Mesothelial cell of epicardium (in vitro differentiated cells): ENCODE measurements at places on chromosomes 6 and 20. TPM values are rescaled to one million over a fixed set of nuclear protein-coding genes. Genes with fewer than 3 reads are reported as not detected.

Gene SLC35F1
- 0.64 to 0.79 TPM (median 0.78 TPM) in 3 replicates for total RNA-seq

Gene RNGTT
- total RNA-seq: 15.6 to 16.5 TPM (median 16.0 TPM) in 3 replicates

Gene MCHR2
- not detected in 3 replicates for total RNA-seq

Gene ADGRG6
- total RNA-seq: 33.5 to 36.6 TPM (median 35.4 TPM) in 3 replicates

Gene TBXT
- total RNA-seq: not detected in 3 replicates

Gene SLC16A10
- total RNA-seq: 15.0 to 18.0 TPM (median 15.1 TPM) in 3 replicates

Gene MTFR2
- 1.7 to 2.2 TPM (median 2.0 TPM) in 3 replicates for total RNA-seq

Gene CNPY3
- total RNA-seq: 61.0 to 64.4 TPM (median 61.6 TPM) in 3 replicates

Gene RNF144B
- total RNA-seq: 5.1 to 5.5 TPM (median 5.4 TPM) in 3 replicates

Gene COL21A1
- total RNA-seq: 14.4 to 17.5 TPM (median 16.6 TPM) in 3 replicates

Gene TRIM31
- 0.58 to 0.68 TPM in 2 of 3 replicates, not detected in the other for total RNA-seq

Gene SMOC2
- total RNA-seq: 4.4 to 4.9 TPM (median 4.8 TPM) in 3 replicates

Gene SRSF12
- 11.5 to 14.7 TPM (median 12.4 TPM) in 3 replicates for total RNA-seq

Gene SLC2A10
- 21.7 to 23.8 TPM (median 22.2 TPM) in 3 replicates for total RNA-seq

Gene PTCHD4
- total RNA-seq: 7.8 to 8.6 TPM (median 8.5 TPM) in 3 replicates

Gene FILIP1
- total RNA-seq: 9.7 to 11.3 TPM (median 10.4 TPM) in 3 replicates

Gene TNFAIP3
- 64.0 to 76.2 TPM (median 68.9 TPM) in 3 replicates for total RNA-seq
